ENCODE measurements at places on chromosomes 7 and 10.

GRCh38 chr10:131928248-131929095 is 27.7 kb downstream of the PPP2R2D start:
- ATAC-seq: no peak

GRCh38 chr7:99188221-99188620 is 19.7 kb downstream of the KPNA7 start:
- ATAC-seq: no peak

DNA sequence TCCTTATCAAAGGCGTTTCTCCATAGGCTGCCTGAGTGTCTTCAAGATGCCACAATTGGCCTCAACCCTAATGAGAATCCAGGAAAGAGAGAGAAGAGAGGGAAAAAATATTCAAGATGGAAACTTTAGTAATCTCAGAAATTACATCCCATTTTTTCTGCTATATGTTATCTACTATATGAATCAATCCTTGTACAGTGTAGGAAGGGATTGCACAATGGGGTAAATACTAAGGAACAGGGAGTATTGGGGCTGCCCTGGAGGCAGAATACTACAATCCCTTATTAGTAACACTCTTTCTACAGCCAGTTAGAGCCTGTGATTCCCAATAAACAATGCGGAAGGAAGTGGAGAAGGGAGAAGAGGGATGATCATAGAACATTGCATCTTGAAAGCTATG is 27.9 kb downstream of the TFPI2 start:
- no peak for ATAC-seq

- no peak for ATAC-seq
These were observed 46.1 kb downstream of the MPP7 start for GRCh38 chr10:28256776-28257175.

GRCh38 chr10:7146189-7146588 is 264.6 kb downstream of the SFMBT2 start:
- ATAC-seq: no peak

GRCh38 chr10:133142523-133143199 is 17.4 kb upstream of the KNDC1 start:
- no peak for ATAC-seq

DNA sequence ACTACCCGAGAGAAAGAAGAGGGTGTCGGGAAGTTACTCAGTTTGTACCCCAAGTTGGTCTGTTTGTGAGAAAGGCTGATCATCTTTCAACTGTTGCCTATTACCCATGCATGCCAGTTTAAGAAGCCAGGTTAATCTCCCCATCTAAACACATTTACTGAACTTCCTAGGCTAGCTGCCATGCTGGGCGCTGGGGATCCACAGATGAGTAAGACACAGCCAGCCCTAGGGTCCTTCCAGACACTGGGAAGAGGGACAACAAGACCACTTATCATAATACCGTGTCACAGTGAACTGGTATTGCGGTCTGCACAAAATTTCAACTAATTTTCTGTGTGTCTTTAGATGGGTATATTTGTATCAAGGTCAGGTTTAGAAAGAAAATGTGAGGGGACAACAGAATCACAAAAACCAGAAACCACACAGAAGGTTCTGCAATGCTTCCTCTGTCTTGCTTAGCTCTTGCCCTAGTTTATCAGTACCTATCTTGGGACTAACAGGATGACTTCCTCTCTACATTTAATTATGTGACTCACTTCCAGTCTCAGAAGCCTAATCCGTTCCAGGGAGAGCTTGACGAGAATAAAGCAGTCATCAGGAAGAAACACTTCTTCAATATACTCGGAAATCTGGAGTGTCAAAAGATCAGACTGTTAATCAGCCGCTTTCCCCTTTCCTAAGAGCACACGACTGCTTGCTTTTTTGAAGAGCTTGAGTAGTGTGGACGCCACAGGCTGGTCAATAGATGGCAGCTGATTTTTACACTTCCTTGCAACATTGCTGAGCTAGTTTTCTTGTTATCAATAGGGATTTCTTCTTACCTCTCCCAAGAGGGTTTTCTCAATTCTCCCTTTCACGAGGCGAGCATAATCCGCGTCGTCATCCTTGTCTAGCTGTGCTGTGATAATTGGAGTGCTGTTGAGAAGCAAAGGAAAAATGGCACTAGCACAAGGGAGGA is 45.7 kb downstream of the POLR3A start:
- no peak for ATAC-seq

- no peak for ATAC-seq
These were observed 13.7 kb upstream of the TSPAN15 start for GRCh38 chr10:69437321-69438259.

- ATAC-seq: no peak
These were observed 67.8 kb downstream of the TAF3 start for GRCh38 chr10:7886056-7886455.

DNA sequence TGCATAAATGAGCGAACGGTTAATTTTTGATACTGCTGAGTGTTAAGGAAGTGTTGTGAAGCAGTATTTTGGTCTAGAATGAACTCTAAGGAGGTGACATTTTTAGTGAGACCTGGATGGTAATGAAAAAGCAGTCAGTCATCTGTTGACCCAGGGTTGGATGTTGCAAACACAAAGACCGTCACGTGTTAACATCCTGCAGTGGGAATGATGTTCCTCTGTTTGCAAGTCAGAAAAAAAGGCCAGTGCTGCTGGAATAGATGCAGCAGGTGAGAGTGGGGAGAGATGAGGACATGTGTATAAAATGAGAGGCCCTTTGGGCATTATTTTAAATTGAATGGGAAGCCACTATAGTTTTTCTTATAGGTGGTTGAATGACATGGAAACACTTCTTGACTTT is 39.3 kb downstream of the INSYN2A start:
- ATAC-seq: peak; percentile 52

- ATAC-seq: no peak
These were observed 168.4 kb upstream of the CELF2 start for GRCh38 chr10:10849306-10849705.

DNA sequence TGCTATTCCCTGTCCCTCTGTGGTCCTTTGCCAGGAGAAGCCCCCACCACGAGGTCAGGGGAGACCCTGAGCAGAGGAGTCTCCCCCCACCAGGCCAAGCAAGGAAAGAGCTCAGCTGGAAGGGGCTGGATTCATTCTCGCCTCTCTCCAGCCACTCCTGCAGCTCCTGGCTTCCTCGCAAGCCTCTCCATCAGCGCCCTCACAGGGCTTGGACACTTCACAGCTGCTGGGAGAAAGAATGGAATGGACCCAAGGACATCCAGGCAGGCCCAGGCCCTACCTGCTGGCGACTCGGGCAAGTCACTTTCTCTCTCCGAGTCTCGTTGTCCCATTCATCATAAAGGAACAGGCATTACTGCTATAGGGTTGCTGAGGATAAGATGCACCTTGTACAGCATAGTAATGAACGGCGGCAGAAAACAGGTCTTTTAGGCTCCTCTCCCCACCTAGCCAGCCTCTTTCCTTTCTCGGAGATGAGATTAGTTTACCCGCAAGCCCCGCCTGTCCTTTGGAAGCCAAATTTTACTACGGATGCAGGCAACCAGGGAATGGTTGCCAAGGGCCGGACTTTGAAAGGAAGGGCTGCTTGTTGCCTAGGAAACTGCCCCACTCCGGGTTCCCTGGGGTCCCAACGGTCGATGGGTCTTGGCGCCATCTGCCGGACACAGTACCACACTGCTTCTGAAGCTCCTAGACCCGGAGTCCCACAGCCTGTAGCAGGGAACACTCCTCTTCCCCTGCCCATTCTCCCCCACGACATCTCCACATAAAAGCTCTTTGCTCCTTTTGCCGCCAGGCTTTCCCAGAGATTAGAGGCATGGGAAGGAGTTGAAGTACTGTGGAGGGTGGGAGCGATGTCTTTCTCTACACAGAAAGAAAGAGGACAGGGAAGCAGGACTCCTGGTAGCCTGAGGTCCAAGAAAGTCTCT is 22.3 kb downstream of the IMPDH1 start:
- ATAC-seq: peak; percentile 76

DNA sequence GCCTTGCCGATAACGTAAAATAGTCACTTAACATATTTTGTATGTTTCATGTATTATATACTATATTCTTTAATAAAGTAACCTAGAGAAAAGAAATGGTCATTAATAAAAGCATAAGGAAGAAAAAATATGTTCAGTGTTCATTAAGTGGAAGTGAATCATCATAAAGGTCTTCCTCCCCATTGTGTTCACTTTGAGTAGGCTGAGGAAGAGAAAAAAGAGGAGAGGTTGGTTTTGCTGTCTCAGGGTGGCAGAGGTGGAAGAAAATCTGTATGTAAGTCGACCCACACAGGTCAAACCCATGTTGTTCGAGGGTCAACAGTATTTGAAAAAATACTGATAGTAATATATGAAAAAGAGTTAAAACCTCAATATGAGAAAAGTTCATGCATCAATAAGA is 90.3 kb downstream of the GLCCI1 start:
- no peak for ATAC-seq

DNA sequence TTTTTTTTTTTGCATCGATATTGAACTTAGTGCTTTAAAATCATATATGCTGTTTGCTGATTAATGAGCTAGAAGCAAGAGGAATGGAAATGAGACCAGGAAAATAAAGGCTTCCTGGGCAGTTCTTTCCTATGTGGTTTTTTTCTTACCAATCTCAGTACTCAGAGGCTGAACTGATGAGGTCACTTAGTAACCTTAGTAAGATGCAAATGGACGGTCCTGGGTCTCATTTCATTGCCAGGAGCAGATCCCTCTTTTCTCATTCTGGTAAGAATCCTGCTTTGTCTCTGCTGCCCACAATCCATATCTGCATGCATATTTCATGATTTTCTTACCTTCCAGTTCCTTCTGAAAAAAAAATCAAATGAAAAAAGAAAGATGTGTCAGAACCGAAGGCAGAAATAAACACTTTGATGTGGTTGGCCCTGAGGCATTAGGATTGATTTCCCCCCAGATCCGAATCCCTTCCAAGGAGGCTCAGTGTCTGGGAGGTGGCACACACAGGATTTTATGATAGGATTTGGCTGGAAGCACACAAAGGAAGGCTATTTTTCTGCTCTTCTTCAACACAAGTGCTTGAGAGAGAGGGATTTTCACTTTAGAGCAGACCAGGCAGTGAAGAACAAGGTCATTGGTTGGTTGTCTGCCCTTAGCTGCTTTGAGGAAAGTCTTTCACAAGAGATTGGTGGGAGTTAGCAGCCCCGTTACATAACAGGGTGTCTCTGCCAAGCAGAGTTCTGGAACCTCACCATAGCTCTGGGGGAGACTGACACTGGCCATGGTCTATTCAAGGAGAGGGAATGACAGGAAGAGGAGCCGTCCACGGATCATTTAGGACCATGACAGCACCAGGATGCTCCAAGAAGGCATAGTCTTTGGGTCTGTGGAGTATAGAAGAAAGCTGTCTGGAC is 150.0 kb downstream of the CAMK1D start:
- peak; percentile 52 for ATAC-seq

DNA sequence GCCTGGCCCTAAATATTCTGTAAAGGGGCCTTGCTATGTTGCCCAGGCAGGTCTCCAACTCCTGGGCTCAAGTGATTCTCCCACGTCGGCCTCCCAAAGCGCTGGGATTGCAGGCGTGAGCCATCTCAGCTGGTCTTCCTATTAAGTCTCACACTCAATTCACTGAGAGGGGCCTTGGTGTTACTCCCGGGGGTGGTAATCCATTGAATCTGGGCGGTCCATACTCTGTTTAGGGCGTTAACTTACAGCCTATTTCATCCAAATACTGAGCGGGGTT is 665 bp upstream of the SRRT start:
- peak; percentile 8 for ATAC-seq

DNA sequence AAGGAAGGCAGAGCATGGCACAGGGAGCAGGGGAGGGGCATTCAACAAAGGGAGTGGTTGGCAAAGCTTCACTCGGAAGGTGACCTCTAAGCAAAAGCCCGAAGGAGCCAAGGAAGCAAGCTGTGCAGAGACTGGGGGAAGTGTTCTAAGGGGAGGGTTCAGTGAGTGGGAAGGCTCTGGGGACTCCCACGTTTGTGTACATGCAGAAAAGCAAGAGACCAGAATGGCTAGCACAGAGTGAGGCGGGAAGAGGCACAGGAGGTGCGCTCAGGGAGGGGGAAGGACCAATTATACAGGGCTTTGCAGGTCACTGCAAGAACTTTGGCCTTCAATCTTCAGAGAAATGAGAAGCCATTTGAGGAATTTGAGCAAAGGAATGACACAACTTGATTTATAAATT is 7.4 kb downstream of the ARHGAP21 start:
- no peak for ATAC-seq

- no peak for ATAC-seq
These were observed 34.2 kb downstream of the IL2RA start for GRCh38 chr10:6027929-6028328.

DNA sequence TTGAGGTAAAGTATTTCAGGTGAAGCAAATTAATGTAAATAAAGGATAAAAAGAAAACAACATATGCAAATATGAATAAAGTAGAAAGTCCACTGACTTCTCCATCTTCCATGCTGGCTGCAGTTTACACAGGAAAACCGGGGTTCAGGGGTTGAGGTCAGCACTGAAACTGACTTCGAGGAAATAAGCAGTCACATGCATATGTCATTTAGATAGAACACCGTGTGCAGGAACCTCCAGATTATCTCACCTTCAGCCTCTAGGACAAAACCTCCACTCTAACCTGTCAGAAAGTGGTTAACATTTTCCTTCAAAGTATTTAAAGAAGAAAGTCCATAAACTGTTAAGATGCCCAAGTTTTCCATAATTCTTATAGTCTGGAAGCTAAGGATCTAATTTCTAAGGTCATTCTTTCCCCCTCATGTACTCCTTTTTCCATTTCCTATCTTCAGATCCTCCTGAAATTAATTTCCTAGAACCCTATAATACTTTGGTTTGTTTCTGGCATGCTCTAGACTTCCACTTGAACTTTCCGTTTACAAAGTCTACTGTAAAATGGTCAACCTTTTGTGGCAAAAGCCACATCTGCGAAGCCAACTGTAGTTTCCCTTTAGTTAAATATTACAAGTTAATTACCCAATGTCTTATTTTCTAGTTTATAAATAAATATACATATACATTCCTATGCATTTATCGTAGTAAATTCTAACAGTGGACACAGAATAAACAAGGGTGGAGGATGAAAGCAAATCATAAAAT is 173.3 kb downstream of the RAPGEF5 start:
- ATAC-seq: no peak

DNA sequence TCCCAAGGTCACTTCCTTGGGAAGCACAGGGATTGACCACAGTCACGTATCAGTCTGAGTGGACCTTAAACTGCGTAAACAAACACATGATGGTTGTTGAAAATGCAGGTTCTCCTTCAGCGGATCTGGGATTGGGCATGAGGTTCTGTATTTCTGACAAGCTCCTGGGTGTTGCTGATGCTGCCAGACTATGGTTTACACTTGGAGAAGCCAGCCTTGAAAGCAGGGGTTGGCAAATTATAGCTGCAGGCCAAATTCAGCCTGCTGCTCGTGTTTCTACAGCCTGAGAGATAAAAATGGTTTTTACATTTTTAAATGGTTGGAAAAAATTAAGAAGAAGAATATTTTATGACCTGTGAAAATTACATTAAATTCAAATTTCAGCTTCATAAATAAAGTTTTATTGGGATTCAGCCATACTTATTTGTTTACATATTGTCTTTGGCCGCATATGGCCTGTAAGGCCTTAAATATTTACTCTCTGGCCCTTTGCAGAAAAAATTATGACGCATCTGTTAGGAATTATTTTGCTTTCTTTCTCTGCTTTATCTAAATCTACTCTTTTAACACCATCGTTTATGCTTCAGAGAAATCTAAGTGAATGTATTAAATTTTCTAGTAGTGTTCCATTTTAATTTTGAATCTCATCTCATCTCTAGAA is 109.6 kb downstream of the SH2D4B start:
- no peak for ATAC-seq
